ENCODE measurements at places on chromosomes 2 and 18. TPM values are rescaled to one million over a fixed set of nuclear protein-coding genes. Genes with fewer than 3 reads are reported as not detected.

- H3K4me1 ChIP-seq: peaks cover 20% of the 10 kb centered on the region
- no peak for DNase-seq
- H3K36me3 ChIP-seq: no peaks in the 10 kb centered on the region
- H3K27ac ChIP-seq: no peak overlapping the region
- H3K27me3 ChIP-seq: no peaks in the 10 kb centered on the region
Observed at GRCh38 chr2:109188496-109188890, 59.5 kb downstream of the SH3RF3 start.

- H3K4me1 ChIP-seq: no peaks in the 10 kb centered on the region
- no peak overlapping the region for H3K27ac ChIP-seq
- DNase-seq: no peak
- no peaks in the 10 kb centered on the region for H3K36me3 ChIP-seq
Observed at GRCh38 chr2:48009256-48009655, 103.0 kb upstream of the FBXO11 start.

DNA sequence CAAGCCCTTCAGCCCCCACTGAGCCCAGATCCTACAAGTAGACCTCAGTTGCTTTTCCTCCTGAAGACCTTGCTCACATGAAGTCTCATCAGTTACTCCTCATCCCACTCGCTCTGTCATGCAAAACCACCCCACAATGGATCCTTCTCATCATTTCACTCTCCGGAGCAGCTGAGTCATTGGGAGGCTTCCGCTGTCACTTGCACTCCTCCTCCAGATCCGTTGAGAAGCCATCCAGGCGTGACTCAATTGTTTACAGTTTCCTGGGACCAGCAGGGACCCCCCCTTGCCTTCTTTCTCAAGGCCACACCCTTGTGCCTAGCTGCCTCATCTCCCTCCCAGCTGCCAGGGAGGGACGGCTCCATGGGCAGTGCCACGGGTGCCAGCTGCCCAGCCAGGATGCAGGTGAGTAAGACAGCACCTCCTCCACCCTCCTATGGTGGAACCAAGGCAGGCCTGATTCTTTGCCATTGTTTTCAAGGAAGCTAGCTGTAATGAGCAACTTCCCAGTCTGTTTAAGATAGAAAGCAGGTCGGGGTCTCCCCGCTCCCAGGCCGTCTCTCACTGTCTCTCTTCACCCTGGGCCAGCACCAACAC lies 16.3 kb downstream of the GPR55 start:
- no peaks in the 10 kb centered on the region for H3K4me1 ChIP-seq
- no peaks in the 10 kb centered on the region for H3K36me3 ChIP-seq
- no peaks in the 10 kb centered on the region for H3K27me3 ChIP-seq
- no peak overlapping the region for H3K4me3 ChIP-seq
- H3K27ac ChIP-seq: no peak overlapping the region

DNA sequence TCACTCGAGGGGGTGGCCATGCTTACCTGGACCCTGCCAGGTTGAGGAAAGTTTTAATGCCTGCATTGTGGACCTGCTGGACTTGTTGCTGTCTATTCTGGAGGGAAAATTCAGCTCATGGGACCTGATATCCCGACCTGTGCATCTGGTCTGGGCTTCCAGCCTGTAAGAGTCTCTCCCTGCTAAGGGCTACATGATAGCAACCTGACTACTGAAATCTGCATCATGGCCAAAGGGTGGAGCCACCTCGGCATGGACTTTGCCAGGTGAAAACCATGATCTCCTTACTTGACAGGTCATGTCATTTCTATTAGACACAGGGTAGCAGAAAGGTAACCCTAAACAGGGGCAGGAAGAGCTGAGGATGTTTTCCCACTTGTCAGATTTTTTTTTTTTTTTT lies 12.9 kb upstream of the SLC66A3 start:
- no peak for DNase-seq
- H3K4me3 ChIP-seq: no peak overlapping the region
- H3K36me3 ChIP-seq: no peaks in the 10 kb centered on the region

GRCh38 chr2:232363784-232364615 lies 14.6 kb upstream of the ALPP start:
- H3K27me3 ChIP-seq: no peaks in the 10 kb centered on the region
- no peaks in the 10 kb centered on the region for H3K36me3 ChIP-seq
- no peak overlapping the region for H3K4me3 ChIP-seq
- H3K27ac ChIP-seq: no peak overlapping the region

DNA sequence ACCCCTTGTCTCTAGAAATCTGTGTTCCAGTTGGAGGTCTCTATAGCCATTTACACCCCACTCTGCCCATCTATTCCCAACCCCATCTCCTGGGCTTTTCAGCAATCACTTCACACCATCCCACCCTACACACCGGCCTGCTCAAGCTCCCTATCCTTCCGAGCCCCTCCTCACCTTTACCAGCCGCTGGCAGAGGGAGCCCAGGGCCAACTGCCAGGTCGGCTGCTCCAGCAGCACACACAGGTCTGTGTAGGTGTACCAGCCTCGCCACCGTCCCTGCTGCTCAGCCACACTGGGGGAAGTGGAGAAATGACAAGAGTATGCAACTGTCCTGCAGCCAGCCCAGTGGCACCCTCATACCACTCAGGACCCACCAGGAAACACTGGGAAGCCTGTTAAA lies 3.3 kb upstream of the SLC23A3 start:
- no peak for DNase-seq
- no peak overlapping the region for H3K27ac ChIP-seq
- no peak overlapping the region for H3K4me3 ChIP-seq
- peaks cover 37% of the 10 kb centered on the region for H3K36me3 ChIP-seq
- H3K27me3 ChIP-seq: no peaks in the 10 kb centered on the region
- H3K4me1 ChIP-seq: peaks cover 22% of the 10 kb centered on the region

DNA sequence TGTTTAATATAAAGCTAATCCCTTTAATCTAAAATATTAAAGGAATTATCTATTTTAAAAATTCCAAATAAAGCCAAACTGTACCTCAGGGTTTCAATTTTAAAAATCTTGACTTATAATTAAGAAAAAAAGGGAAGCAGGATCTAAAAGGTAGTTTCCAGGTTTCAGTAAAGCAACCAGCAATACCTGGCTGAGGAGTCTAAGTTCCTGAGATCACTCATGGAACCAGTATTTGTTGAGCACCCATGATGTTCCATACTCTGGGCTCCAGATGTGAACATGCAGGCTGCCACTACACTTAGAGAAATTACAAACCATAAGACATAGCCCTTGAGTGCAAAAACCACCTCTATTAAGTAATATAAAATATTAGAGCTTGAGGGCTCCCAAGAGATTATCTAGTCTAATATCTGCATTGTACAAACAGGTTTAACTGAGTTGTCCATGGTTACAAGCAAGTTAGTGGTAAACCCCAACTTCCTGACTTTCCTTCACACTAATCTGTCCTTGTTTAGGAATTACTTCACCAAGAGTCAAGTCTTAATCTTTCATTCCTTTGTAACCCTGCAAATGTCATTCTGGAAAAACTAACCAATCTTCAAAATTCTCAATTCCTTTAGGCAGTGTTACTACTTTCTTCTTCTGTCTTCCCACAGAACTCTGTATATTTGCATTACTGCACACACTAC lies 49.2 kb downstream of the CLASP1 start:
- H3K27me3 ChIP-seq: no peaks in the 10 kb centered on the region
- no peaks in the 10 kb centered on the region for H3K36me3 ChIP-seq
- H3K4me3 ChIP-seq: no peak overlapping the region
- H3K4me1 ChIP-seq: peaks cover 13% of the 10 kb centered on the region
- no peak for DNase-seq

DNA sequence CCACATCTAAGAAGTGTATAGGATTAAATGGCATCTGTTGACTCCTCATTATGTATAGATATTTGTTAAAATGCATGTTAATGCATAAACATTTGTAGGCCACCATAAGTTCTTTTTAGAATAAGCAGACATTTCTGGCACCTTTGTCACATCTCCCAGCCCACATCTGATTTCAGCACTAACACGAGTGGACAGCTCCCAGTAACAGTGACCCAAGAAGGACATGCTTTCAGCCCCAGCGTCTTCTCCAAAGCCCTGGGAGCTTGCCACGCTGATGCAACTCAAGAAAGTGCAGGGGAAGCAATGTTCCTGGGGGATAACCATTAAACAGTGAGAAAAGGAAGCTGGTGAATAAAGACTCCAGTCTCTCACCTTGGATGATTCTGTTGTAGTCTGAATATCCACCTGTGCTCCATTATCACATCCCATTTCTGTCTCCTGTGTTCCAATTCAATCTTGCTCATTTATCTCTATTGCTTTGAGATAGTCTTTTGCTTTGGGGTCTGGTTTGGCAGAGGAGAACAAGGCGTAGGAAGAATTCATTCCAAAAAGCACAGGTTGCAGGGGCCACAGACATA lies 182.6 kb upstream of the THSD7B start:
- H3K27me3 ChIP-seq: no peaks in the 10 kb centered on the region
- no peak overlapping the region for H3K27ac ChIP-seq
- no peaks in the 10 kb centered on the region for H3K4me1 ChIP-seq
- H3K36me3 ChIP-seq: no peaks in the 10 kb centered on the region

GRCh38 chr2:216415541-216415940 lies 3.3 kb downstream of the SMARCAL1 start:
- no peak overlapping the region for H3K27ac ChIP-seq
- H3K4me3 ChIP-seq: no peak overlapping the region
- H3K36me3 ChIP-seq: peaks cover 29% of the 10 kb centered on the region
- no peaks in the 10 kb centered on the region for H3K27me3 ChIP-seq
- no peak for DNase-seq
- H3K4me1 ChIP-seq: peaks cover 18% of the 10 kb centered on the region

GRCh38 chr18:12359515-12359927 lies 17.5 kb downstream of the AFG3L2 start:
- H3K27ac ChIP-seq: no peak overlapping the region
- no peak for DNase-seq
- H3K4me1 ChIP-seq: peaks cover 7% of the 10 kb centered on the region
- H3K36me3 ChIP-seq: no peaks in the 10 kb centered on the region

- DNase-seq: no peak
- H3K36me3 ChIP-seq: no peaks in the 10 kb centered on the region
- H3K27me3 ChIP-seq: no peaks in the 10 kb centered on the region
- H3K27ac ChIP-seq: no peak overlapping the region
- no peaks in the 10 kb centered on the region for H3K4me1 ChIP-seq
Observed at GRCh38 chr2:217307023-217307422, 447.2 kb upstream of the TNP1 start.

DNA sequence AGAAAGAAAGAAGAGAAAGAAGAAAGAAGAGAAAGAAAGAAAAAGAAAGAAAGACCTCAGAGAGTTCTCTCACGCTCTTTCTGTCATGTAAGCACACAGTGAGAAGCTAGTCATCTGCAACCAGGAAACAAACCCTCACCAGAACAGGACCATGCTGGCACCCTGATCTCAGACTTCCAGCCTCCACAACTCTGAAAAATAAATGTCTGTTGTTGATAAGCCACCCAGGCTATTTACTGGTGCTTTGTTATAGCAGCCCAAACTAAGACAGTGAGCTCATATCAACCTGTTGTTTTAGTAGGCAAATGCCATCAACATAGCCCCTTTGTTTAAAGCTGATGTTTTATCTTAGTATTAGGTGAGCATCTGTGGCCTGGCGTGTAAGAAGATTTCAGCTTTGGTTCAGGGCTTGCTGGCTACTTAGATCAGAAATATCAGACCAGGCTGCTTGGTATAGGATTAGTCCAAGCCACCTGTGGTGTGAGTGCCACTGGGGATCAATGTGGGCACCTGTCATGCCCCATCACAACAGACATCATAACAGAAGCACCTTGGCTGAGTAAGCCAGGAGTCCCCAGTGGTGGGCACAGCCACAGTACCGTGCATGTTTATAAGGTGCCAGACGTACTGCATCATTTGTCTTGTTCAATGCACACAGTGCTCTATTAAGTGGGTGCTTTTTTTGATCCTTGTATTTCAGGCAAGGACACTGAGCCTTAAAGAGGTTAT lies 94.4 kb downstream of the LBH start:
- no peak overlapping the region for H3K4me3 ChIP-seq
- no peaks in the 10 kb centered on the region for H3K4me1 ChIP-seq
- no peaks in the 10 kb centered on the region for H3K27me3 ChIP-seq
- DNase-seq: no peak
- no peaks in the 10 kb centered on the region for H3K36me3 ChIP-seq
- H3K27ac ChIP-seq: no peak overlapping the region

DNA sequence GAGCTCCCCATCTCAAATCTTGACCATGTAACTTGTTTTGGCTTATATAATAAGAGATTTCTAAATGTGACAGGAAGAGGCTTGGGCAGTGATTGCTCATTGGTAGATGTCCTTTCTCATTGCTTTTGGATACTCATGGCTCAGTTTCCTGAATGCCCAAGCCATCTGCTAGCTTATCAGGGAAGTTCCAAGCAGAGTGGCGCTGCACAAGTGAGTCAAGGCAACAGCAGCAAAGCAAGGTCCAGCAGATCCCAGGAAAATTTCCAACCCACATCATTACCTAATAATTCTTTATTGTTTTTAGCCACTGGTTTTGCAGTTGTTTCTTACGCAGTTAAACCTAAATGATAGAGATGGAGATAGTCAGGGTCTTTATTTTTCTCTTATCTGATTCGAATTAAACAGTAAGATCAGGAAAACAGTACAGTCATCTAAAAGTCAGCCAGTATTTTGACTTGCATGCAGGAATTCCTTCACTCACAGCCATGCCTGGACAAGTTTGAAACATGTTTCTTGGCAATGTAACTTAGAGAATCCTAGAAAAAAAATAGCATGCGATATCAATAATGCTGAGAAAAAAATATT lies 349.7 kb upstream of the TMEFF2 start:
- no peaks in the 10 kb centered on the region for H3K27me3 ChIP-seq
- H3K4me1 ChIP-seq: no peaks in the 10 kb centered on the region
- no peak overlapping the region for H3K4me3 ChIP-seq
- no peak for DNase-seq
- H3K36me3 ChIP-seq: no peaks in the 10 kb centered on the region

DNA sequence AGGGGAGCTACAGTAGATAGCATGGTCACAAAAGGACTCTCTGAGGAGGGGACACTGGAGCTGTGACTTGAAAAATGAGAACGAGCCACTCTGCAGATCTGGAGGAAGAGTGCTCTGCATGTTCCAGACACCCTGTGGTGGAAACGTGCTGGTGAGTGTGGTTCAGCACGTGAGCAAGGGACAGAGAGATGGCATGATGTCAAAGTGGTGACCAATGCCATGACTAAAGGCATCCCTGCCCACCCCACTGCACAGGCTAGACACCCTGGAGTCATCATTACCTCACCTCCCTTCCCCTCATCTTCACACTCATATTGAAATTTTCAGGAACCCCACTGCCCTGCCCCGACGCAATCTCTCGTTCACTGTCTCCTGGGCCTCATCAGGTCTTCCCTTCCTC lies 56.5 kb downstream of the SLC4A5 start:
- no peak for DNase-seq
- H3K27ac ChIP-seq: no peak overlapping the region
- H3K4me3 ChIP-seq: no peak overlapping the region
- no peaks in the 10 kb centered on the region for H3K36me3 ChIP-seq

- no peak overlapping the region for H3K27ac ChIP-seq
- no peaks in the 10 kb centered on the region for H3K36me3 ChIP-seq
- H3K4me1 ChIP-seq: no peaks in the 10 kb centered on the region
- H3K4me3 ChIP-seq: no peak overlapping the region
- no peaks in the 10 kb centered on the region for H3K27me3 ChIP-seq
Observed at GRCh38 chr2:224366267-224366844, 35.6 kb downstream of the FAM124B start.

GRCh38 chr18:11316546-11316945 lies 167.2 kb upstream of the PIEZO2 start:
- H3K36me3 ChIP-seq: no peaks in the 10 kb centered on the region
- H3K4me1 ChIP-seq: no peaks in the 10 kb centered on the region
- H3K27ac ChIP-seq: no peak overlapping the region
- H3K4me3 ChIP-seq: no peak overlapping the region
- H3K27me3 ChIP-seq: no peaks in the 10 kb centered on the region
- DNase-seq: no peak

Gene CREG2
- not detected for polyA plus RNA-seq

Gene TWIST2
- 6.6 TPM for polyA plus RNA-seq

Gene KCNK3
- polyA plus RNA-seq: 160 TPM

Gene TGFA
- polyA plus RNA-seq: 0.26 TPM

Gene SULT1C2
- polyA plus RNA-seq: not detected

Gene POTEI
- 0.08 TPM for polyA plus RNA-seq

Gene TMEM131
- 37.0 TPM for polyA plus RNA-seq

Gene PTPN4
- 5.4 TPM for polyA plus RNA-seq

Gene SNTG2
- 0.48 TPM for polyA plus RNA-seq

Gene UGT1A10
- not detected for polyA plus RNA-seq
